ENCODE measurements at places on chromosomes 6 and 20. TPM values are rescaled to one million over a fixed set of nuclear protein-coding genes. Genes with fewer than 3 reads are reported as not detected.

PBOV1 gene
- not detected for total RNA-seq

ZSWIM3 gene
- 7.9 TPM for total RNA-seq

ELOVL4 gene
- 6.2 TPM for total RNA-seq

TOX2 gene
- 2.5 TPM for total RNA-seq

ZSCAN23 gene
- total RNA-seq = 22.6 TPM

SLC2A10 gene
- total RNA-seq = 16.1 TPM

METTL24 gene
- 10.0 TPM for total RNA-seq

GPRC6A gene
- total RNA-seq = not detected

SALL4 gene
- 156 TPM for total RNA-seq

FERMT1 gene
- total RNA-seq = 8.4 TPM

RIPPLY2 gene
- not detected for total RNA-seq

GTSF1L gene
- total RNA-seq = not detected

LCA5 gene
- total RNA-seq = 8.9 TPM

OR2J3 gene
- total RNA-seq = not detected

CCN6 gene
- total RNA-seq = not detected

CUL9 gene
- 61.1 TPM for total RNA-seq

PTK6 gene
- total RNA-seq = 0.29 TPM
